ENCODE measurements at places on chromosomes 2 and 18.

- H3K27ac ChIP-seq = no peak overlapping the region
- no peak for DNase-seq
- H3K4me1 ChIP-seq = no peaks in the 10 kb centered on the region
- H3K36me3 ChIP-seq = no peaks in the 10 kb centered on the region
- no peak overlapping the region for H3K4me3 ChIP-seq
These were observed 9.3 kb downstream of the OTX1 start for GRCh38 chr2:63059793-63060471.

DNA sequence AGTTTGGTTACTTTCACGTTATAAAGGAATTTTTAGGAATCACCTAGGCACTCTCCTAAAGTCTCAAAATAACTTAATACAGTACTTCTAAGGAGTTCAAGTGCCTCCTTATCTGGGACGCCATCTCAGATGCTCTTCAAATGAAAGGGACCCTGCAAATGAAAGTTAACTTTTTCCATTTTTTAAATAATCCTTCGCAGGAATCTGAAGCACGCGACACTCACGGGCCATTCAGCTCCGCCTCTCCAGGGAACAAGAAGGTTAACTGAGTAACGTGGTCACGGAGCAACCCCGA is 537 bp upstream of the ZC3H15 start:
- H3K27ac ChIP-seq = peak overlapping the region; percentile 79
- no peaks in the 10 kb centered on the region for H3K36me3 ChIP-seq
- H3K4me1 ChIP-seq = peaks cover 18% of the 10 kb centered on the region
- H3K27me3 ChIP-seq = no peaks in the 10 kb centered on the region
- DNase-seq = no peak
- H3K4me3 ChIP-seq = peak overlapping the region; percentile 92

DNA sequence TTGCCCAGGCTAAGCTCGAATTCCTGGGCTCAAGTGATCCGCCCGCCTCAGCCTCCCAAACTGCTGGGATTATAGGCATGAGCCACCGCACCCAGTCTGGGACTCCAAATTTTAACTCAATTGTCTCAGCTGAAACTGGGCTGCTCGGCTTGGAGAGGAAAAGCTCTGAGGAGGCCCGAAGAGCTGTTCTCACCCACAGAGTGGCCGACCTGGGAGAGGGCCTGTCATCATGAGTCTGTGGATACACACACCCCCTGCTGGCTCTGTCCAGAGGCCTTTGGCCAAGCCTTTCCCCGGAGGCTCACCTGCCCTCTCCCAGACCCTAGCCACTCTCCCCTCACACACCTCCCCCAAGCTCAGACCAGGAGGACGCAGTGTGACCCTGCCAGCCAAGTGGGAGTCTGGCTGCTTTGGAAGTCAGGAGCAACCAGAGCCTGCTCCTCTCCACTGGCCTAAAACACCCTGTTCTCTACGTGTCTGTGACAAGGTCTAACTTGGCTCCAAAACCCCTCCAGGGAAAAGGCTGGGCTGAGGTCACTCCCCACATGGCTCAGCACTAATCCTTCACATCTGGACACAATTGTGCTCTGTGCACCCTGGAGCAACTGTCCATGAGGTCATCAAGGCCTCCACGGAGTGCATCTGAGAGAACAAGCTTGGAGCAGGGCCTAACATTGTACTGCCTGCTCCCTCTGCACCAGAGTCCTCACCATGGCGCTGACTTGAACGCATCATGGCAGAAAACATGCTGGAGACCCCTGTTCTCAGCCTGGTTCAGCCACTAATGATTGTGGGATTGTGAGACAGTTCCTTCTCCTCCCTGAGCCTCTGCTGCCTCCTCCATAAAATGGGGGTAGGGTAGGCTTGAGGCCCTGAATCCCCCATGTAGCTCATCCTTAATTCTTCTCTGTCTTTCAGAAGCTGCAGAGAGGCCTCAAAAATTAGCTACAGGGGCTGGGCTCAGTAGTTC is 49.9 kb upstream of the RAB6C start:
- H3K4me1 ChIP-seq = no peaks in the 10 kb centered on the region
- H3K27ac ChIP-seq = no peak overlapping the region
- H3K4me3 ChIP-seq = no peak overlapping the region

GRCh38 chr18:49023938-49024803 is 73.4 kb upstream of the SMAD7 start:
- no peak for DNase-seq
- H3K4me1 ChIP-seq = no peaks in the 10 kb centered on the region
- H3K27ac ChIP-seq = no peak overlapping the region
- no peaks in the 10 kb centered on the region for H3K27me3 ChIP-seq
- H3K4me3 ChIP-seq = no peak overlapping the region

- H3K4me3 ChIP-seq = no peak overlapping the region
- no peak for DNase-seq
- no peaks in the 10 kb centered on the region for H3K36me3 ChIP-seq
- H3K4me1 ChIP-seq = no peaks in the 10 kb centered on the region
- no peaks in the 10 kb centered on the region for H3K27me3 ChIP-seq
These were observed 30.1 kb downstream of the IDH1 start for GRCh38 chr2:208224802-208225201.

GRCh38 chr2:71557321-71557720 is 104.0 kb downstream of the DYSF start:
- no peaks in the 10 kb centered on the region for H3K4me1 ChIP-seq
- H3K4me3 ChIP-seq = no peak overlapping the region

Data from MM.1S (cell line).